ENCODE measurements at places on chromosomes 4 and X. TPM values are rescaled to one million over a fixed set of nuclear protein-coding genes. Genes with fewer than 3 reads are reported as not detected.

Gene NLGN3
- 0.86 TPM for total RNA-seq

Gene XAGE2
- total RNA-seq: not detected

Gene CISD2
- total RNA-seq: 48.3 TPM

Gene GYPE
- not detected for total RNA-seq

Gene RPL34
- 935 TPM for total RNA-seq

Gene TMEM154
- total RNA-seq: 0.07 TPM

Gene MOSPD2
- total RNA-seq: 9.7 TPM

Gene PNMA6F
- not detected for total RNA-seq

Gene PCDH18
- total RNA-seq: not detected

Gene SSX3
- total RNA-seq: not detected

Gene PRRG3
- total RNA-seq: not detected

Gene NKX3-2
- total RNA-seq: 0.17 TPM

Gene GPC3
- total RNA-seq: 0.16 TPM
